Esophagus squamous epithelium (tissue), 5 donors: ENCODE measurements at places on chromosomes 7 and 10.

GRCh38 chr10:100697070-100697469, 48.3 kb upstream of the PAX2 start:
- DNase-seq: no peak

- DNase-seq: no peak
Measured at GRCh38 chr7:142478479-142479220, 220.8 kb upstream of the PRSS58 start.

GRCh38 chr7:159102681-159103381, 41.8 kb downstream of the VIPR2 start:
- DNase-seq: no peak

DNA sequence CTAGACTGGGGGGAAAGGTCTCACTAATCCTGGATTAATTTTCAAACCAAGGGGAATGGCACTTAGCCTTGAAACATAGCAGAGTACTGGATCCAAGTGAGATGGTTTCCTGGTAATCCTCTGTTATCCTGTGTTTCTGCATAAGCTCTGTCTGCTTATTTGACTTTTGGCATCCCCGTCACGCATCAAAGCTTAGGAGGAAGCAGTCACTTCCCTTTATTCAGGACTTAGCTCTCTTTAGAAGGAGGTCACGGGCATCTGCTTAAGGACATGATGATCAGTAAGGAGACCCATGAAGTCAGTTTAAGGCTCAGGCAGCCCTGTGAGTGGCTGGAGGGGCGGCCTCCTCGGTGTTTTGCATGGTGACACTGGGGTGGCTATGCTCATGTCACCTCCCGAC, 30.0 kb downstream of the TSPAN15 start:
- DNase-seq: no peak

GRCh38 chr10:123034332-123034731, 25.5 kb downstream of the ACADSB start:
- no peak for DNase-seq

DNA sequence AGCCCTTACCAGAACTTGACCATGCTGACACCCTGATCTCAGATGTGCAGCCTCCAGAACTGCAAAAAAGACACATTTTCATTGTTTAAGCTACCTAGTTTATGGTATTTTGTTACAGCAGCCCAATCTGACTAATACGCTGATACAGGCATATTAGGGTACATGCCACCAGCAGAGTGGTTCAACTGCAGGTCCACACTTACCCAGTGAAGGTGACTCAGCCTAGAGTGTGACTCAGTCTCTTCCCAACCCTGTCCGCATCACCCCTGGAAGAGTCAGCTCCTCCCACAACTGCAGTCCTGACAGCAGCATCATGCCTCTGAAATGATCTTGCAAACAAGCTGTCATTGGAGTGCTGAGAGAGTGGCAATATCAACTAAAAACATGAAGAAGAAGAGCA, 30.8 kb upstream of the GOT1 start:
- no peak for DNase-seq

- DNase-seq: no peak
Measured at GRCh38 chr10:117656385-117657367, 114.1 kb downstream of the EMX2 start.

DNA sequence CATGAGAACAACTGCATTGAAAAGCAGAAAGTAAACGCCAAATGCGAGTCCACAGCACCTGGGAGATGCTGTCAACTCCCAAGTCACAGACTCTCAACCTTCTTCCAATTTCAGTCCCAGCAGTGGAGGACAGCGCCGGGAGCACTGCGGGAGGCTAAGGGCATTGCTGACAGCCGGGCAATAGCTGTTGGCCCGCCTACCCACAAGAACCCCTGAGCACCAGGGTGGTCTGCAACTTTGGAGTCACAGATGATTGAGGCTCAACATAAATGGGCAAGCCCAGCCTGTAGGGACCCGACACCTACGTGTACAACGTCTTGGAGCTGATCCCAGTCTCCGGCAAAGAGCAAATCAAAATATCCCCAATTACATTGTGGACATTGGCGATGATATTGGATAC, 262.9 kb downstream of the TCERG1L start:
- no peak for DNase-seq

GRCh38 chr7:22190736-22191135, 166.2 kb downstream of the RAPGEF5 start:
- no peak for DNase-seq

DNA sequence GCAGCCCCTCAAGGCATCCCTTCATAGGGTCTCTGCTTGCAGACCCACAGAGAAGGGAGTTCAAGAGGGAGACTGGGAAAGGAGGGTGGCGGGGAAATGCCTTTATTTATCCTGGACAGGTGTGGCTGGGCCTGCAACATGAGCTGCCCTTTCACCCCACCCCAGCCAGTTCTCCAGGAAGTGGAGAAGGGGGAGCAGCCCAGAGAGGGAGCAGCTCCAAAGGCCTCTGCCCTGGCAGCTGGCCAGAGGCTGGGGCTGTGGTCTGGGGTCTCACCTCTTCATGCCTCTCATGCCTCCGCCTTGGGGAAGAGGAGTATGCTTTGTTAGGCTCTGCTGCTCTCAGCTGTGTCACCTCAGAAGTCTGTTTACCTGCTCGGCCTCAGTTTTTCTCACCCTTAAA, 3.1 kb downstream of the LDB3 start:
- no peak for DNase-seq

DNA sequence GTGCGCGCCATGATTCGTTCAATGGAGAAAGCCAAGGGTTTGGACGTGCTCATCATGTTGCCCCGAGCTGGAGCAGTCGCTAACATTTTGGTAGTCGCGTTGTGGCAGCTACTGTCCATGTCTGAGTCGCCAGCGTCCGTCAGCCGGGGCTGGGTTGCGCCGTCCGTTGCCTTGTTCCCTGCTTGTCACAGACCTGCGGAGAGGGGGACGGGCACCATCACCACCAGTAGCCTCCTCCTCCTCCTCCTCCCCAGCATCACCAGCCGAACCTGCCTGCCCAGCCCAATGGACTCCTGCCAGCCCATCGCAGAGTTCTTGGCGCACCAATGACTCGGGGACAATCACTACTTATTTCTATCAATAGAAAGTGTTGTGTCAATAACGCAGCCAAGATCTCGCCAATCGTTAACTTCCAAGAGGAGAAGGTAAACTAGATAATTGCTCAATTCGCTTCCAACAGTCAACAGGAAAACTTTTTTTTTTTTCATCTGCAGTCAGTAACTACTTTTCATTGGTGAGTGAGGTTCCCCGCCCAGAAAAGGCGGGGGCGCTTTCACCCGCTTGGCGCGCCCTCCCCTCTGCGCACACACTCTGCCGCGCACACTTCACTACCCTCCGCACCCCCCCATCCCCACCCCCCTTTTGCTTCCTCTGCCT, at the start of gene FEZF1:
TSS of gene FEZF1 (minus strand) at position 432 of the 657 bp plus-strand sequence. CDS start at position 119, 313 bp downstream.
- DNase-seq: no peak

DNA sequence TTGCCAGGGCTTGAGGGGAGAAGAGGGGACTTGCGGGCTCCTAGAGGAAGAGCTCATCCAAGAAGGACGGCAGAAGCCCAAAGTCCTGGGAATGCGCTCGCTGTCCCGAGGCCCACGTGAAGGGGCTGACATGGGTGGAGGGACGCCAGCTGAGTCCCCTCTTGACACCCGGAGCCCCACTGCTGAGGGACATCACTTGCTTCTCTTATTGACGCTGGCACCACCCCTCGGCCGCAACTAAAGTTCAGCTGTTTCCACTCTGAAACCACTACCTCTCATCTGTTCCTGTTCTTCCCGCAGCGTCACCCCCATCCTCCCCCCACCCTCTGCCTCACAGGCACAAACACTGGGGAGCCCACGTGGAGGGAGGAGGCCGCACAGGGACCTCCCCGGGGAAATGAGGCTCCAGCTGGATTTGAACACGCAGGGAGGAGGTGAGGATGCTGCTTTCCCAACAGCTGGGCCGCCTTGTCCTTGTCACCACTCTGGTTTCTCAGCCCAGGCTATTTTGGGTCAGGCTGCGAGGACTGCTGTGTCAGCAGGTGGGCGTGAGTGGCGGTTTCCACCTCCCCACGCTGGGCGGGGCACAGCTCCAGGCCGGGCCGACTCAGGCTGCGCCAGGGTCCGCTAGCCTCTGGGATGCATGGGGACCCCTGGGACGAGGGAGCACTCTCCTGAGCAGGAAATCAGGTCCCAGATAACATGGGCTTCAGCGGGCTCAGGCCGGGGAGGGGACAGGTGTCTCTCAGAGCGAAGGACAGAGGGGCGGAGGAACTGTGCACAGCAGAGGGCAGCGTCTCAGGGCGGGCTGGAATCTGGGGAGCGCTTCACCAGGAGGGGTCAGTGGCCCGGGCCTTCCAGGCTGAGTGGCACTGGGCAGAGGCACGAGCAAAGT, 156.3 kb downstream of the ZNF248 start:
- DNase-seq: no peak

DNA sequence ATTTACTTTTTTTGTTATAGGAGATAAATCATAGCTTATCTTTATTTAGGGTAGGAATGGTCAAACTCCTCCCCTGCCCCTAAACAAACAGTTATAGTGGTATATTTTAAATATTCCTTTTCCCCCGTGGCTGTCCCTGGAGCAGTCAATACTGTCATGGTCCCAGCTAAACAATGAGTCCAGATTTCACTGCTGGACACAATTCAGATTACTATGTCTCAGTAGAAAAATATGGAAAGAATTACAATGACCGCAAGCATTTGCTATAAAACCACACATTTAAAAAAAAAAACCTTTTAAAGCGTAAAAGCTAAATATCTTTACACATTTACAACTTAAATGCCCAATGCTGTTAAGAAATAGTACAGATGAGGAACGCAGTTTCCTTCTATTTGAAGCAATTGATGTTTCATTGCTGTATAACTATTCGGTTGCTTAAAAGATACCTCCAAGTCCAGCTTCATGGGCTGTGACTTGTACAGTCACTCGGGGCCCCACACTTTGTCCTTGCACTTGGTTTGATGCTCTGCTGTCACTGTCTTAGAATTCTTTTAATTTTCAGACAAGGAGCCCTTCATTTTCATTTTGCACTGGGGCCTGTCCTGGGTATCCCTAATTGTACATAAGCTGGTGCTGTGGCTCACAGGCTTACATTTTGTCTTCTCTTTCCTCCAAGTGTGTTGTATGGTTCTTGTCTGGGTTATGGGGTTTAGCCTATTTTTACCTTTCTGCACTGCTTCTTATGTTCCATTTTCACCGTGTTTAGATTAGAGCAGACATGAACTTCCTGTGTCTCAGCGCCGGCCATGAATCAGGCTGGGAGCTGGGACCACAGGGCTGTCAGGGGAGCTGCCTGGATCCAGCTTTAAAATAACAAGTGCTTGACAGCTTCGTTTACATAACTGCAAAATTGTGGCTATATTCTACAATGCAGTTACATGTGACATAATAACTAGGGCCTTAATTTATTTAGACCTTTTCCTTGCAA, 530.2 kb upstream of the FZD8 start:
- DNase-seq: no peak

GRCh38 chr7:149140831-149141230, 6.4 kb upstream of the ZNF398 start:
- DNase-seq: no peak

- no peak for DNase-seq
Measured at GRCh38 chr10:75331081-75331480, 70.5 kb downstream of the ZNF503 start.

GRCh38 chr10:35420827-35421552, 84.7 kb downstream of the CCNY start:
- no peak for DNase-seq

DNA sequence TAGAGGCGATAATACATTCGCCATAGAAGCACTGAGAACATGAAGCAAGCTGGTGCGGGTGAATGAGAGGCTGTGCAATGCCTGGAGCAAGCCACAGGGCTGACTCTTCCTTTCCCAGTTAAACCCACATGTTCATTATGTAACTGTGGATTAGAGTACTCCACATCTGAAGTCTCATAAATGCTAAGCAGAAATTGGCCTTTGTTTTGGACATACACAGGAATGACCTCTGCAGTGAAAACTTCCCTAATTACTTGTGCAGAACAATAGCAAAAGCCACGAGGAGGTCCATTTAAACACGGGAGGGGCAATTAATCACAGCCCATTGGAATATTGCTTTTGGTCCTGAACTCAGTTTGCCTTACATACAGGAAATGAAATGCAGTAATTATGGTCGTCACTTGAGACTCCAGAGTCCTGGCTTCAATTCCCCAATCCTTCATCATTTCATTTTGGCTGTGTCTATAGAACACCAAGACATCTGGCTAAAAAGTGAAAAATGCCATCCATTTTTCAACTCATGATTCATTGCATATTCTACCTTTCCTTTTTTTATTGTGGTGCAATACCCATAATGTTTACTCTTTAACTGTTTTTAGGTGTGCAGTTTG, 78.7 kb upstream of the CXCL12 start:
- DNase-seq: no peak

DNA sequence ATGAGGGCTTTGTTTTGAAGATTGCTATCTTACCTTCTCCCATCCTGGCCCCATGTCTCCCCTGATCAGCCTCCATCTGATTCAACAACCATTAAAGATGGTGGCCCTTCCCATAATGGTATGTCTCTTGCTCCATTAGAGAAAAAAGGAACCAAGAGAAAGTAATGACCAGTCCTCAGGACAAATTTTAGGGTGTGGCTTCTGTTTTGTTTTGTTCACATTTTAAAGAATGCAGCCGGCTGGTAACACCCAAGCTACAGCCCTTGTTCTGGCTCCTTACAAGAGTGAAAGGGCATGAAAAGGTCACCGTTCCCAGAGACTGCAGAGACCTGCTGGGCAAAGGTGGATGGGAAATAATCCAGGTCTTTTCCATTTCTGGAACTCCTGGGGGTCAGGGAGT, 287.9 kb upstream of the NEBL start:
- DNase-seq: no peak

DNA sequence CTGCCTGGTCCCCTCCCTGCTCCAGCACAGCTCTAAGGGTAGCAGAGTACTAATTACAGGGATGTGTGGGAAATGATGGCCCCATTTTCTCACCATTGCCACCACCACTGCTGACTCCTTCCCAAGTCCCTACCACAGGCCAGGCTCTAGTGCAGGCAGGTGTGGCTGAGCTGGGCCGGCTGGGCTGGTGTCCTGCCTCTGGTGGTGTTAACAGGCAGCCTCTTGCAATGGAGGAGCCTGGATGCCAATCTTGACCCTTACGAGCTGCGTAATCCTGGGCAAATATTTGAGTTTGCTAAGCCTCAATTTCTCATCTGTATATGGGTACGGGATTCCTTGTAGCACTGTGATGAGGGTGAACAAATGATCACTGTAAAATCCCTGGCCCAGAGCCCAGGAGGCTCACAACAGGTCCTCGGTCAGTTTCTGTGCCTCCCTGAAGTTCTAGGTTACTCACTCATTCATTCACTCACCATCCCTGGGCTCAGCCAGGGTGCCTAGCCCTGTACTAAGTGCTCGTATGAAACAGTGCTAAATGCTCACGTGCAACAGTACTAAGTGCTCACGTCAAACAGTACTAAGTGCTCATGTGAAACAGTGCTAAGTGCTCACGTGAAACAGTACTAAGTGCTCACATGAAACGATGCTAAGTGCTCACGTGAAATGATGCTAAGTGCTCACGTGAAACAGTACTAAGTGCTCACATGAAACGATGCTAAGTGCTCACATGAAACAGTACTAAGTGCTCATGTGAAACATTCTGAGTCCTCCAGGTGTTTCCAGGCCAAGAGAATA, 2.3 kb upstream of the FZD9 start:
- DNase-seq: no peak

DNA sequence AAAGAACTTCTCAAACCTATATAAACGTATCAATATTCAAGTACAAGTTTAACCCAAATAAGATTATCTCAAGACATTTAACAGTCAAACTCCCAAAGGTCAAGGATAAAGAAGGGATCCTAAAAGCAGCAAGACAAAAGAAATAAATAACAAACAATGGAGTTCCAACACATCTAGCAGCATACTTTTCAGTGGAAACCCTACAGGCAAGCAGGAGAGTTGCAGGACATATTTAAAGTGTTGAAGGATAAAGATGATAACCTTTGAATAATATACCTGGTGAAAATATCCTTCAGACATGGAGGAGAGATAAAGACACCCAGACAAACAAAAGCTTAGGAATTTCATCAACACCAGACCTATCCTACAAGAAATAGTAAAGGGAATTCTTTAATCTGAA, 82.8 kb downstream of the TES start:
- DNase-seq: no peak
